GF-D8 (cell line): ENCODE measurements at places on chromosomes 11 and 22.

- DNase-seq, result peak; percentile 63
Observed at GRCh38 chr11:819943-820649, 1.4 kb downstream of the PNPLA2 start.

GRCh38 chr11:112019066-112019465 lies 6.1 kb upstream of the DLAT start:
- no peak for DNase-seq

- DNase-seq, result no peak
Observed at GRCh38 chr11:124672536-124673215, 863 bp downstream of the SIAE start.

DNA sequence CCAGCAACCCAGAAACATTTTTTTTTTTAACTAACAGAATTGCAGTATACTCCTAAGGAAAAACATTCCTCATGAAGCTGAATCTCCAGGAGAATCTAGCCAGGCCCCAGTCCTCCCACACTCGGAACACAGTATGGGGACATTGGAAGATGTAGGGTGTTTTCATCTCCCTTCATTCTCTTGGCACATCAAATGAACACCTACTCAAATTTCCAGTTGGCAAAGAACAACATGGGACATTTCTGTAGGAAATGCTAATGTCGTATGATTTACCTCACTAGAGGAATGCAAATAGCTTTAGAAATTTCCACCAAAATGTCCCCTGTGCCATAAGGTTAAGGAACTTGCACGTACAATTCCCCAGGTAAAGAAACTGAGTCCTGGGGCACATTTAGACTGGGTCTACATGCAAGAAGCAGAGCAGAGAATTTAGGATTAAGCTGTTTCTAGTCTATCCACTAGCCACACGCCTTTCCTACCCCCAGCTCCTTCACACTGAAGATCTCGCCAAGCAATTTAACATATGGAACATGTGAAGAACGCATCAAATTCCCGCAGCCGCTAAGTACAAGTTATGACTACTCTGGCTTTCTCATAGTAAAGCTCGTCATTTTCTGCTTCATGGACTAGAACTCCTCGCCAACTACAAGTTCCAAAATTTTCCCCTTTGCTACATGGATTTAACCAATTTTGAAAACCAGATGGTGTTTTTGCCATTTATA lies 2.9 kb upstream of the CADM1 start:
- no peak for DNase-seq

DNA sequence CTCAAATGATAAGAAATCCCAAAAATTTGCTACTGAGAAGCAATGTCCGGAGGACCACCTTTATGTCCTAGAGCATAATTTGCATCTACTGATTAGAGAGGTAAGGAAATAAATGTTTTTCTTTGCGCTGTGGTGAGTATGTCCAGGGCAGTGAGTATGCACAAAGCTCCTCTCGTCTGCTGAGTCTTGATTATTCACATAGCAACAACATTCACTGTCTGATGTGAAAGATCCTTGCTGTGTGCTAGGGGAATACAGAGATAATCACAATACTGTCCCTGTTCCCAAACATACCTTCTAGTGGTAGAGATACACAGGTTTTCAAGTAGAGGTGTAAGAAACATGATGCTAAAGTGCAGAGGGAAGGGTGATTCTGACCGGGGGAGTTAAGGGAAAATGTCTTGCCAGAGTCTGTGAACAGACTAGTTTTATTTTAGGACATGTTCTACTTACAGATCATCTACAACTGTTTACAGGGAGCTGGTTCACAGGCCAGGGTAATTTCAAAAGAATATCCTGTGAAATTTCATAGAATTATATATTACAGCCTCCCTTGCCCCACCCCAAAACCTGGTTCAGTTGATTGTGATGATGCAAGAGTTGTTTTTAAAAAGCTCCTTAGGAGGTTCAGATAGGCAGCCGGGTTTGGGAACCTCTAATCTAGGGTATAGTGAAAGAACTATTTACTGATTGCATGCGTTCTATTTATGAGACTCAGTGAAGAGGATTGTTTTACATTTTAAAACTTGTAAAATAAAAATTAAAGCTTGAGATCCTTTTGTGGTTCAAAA lies 12.6 kb downstream of the MED17 start:
- DNase-seq, result no peak

DNA sequence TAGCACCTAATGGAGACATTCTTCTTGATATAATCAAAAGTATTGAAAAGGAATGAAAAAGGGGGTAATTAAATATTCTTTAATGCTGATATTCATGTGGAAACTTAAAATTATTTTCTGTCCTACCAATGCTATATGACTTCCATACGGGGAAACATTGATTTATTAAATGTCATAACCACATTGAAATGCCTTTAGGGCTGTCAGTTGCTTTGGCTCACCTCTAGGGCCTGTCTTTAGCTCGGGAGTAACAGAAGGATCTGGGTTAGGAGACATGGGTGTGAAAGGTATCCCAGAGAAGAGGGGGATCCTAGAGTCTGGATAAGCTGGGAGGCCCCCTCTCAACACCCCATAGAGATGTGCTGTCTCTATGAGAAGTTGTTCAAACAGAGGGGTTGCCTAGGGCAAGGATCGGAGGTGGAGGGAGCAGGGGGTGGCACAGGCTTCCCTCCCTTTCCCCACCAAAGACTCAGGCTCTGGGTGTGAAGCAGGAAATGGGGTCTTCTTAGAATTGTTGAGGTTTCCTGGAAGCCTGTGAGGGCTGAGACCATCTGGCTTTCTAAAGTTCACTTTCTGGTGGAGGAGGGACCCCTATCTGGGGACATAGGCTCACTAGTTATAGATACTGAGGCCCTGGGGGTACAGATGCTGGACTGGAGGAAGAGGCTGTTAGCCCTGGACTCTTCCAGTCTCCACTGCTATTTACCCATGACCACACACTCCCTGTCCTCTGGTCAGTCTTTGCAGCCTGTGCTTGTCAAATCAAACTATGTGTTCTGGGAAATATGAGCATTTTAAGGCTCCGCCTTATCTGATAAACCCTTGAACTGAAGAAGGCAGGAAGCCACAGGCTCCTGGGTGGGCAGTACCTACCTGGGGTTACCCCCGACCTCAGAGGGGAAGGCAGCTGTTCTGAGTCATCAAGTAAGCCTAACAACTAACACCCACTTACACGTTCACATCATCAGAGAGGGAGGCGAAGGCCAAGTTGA lies 55.8 kb upstream of the RRAS2 start:
- no peak for DNase-seq

DNA sequence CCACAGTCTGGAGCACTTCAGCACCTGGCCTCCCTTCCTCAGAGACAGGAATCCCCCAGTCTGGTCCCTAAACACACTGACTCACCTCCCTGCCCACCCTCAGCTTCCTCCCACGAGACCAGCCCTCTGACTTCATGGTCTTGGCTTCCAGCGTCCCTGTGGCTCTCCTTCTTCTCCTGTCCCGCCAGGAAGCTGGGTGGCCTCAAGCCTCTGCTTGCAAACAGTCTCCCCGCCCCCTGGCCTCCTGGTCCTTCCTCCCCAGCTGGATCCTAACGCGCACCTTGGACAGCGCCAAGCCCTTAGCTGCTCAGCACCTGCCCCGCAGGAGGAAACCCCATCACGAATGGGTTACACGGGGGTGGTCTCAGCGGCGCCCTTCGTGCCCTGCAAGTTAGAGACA lies 4.5 kb downstream of the NCF4 start:
- no peak for DNase-seq

GRCh38 chr11:121023848-121024751 lies at the start of gene TBCEL:
TSS of gene TBCEL (plus strand) at chr11:121024102. CDS start at chr11:121045691, 21,589 bp downstream.
- DNase-seq, result peak; percentile 79

DNA sequence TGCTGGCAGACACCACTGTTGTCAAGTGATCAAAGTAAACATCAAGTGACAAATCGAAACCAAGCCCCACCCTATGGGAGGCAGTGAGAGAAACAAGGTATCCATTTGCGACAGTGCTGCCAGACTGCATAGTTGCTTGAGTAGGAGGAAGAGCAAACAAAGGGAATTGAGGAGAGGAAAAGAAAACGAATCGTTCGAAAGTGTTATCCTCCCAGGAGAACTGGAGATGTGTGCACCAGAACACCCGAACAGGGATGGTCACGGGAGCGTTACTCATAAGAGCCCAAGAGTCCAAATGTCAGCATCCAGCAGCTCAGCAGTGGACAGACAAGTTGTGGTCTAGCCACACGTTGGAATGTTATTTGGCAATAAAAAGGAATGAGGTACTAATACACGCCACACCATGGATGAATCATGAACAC lies 58.4 kb upstream of the NUP50 start:
- DNase-seq, result no peak

DNA sequence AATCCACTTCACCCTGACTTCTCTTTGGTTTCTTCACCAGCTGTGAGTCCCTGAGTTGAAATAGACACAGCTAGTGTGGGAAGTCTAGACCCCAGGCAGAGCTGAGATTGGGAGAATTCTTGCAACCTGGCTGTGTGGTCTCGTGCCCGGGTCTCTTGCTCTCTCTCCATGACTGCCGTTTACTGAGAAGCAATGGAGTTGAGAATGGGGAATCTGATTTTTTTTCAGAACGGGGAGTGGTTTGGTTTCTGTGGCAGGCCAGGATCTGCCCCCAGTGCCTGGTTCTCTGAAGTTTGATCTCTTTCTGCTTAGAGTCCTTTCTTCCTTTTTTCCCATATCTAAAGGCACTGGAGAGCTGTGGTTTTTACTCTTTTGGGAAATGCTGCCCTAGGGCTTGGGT lies 1.5 kb downstream of the SIDT2 start:
- peak; percentile 75 for DNase-seq

GRCh38 chr11:129608711-129609110 lies 206.9 kb upstream of the TMEM45B start:
- no peak for DNase-seq

- DNase-seq, result no peak
Observed at GRCh38 chr11:43819926-43820325, 60.7 kb upstream of the ALKBH3 start.

DNA sequence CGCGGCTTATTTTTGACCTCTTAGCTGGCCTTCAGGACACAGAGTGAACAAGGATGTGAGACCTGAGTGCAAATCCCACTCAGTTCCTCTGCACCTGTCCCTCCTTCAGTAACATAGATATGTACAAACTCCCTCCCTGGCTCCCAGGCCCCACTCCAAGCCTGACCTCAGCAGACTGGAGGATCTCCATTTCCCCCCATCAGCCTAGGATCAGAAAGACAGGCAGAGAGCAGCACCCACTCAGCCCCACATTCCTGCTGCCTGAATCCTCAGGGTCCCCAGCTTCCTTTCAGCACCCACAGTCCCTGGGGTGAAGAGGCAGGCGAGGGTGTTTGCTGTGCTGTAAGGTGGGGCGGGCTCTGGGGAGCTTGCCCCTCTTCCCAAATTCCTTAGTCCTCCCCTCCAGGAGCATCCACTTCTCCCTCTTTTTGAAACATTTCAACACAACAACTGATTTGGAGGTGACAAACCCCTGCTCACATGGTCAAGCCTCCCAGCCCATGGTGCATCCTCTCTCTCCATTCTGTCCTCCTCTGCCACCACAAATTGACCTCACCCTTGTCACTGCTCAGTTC lies 151.1 kb downstream of the FEZ1 start:
- DNase-seq, result no peak

DNA sequence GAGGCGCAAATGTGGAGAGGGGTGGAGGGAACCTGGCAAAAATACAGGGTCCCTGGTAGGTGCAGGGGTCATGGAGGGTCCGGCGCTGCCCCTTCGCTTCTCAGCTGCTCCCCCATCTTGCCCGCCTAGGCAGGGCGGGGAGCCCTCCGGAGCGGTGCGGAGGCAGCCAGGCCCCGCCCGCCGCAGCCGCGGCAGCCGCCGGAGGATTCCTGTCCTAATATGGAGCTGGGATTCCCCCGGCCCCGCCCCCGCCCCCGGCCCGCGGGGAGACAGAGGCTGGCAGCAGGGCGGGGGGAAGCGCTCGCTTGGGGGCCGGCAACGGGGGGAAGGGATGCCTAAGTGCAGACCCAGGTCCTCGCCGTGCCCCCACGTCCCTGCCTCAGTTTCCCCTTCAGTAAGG lies 1.0 kb upstream of the NPAS4 start:
- DNase-seq, result no peak

- no peak for DNase-seq
Observed at GRCh38 chr11:64285885-64286800, 495 bp downstream of the GPR137 start.

DNA sequence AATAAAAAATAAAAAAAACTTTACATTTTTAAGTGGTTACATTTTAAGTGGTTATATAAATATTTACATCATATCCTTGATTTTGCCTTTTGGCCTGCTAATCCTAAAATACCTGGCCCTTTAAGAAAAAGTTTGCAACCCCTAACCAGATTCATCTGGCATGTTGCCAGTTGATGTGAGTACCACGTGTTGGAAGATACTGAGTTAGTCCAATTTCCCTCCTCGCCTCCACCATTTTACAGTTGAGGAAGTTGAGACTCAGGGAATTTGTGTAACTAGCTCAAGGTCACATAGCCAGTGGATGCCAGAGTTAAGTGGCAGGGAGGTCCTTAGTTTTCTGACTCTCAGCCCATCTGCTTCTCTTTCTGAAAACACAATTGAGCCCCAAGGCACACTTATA lies 5.1 kb downstream of the ELF5 start:
- DNase-seq, result no peak

GRCh38 chr11:125404811-125405790 lies 91.0 kb downstream of the FEZ1 start:
- DNase-seq, result no peak

- DNase-seq, result no peak
Observed at GRCh38 chr22:38684895-38685294, 3.1 kb downstream of the TOMM22 start.

DNA sequence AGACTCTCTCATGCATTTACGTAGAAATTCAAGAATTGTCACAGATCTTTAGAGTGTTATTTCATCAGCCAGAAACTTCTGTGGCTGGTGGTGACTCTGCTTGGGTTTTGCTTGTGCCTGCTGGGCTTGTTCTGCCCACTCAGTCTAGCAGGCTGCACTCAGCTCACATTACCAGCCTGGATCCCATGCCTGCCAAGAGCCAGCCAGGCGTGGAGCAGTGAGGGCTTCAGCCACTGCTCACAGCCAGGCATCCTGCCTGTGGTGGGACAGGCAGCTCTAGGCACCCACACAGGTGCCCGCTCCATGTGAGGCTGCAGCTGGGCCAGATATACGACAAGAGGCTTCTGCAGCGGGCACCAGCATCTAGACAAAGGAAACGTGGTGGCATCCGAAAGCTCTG lies 1213.3 kb upstream of the RAG2 start:
- DNase-seq, result no peak

- peak; percentile 3 for DNase-seq
Observed at GRCh38 chr22:42820045-42820763, 36.9 kb downstream of the ARFGAP3 start.

- DNase-seq, result peak; percentile 89
Observed at GRCh38 chr22:46602025-46602424, 18.2 kb upstream of the GRAMD4 start.

GRCh38 chr22:21447694-21448402 lies 19.3 kb upstream of the TMEM191C start:
- no peak for DNase-seq

DNA sequence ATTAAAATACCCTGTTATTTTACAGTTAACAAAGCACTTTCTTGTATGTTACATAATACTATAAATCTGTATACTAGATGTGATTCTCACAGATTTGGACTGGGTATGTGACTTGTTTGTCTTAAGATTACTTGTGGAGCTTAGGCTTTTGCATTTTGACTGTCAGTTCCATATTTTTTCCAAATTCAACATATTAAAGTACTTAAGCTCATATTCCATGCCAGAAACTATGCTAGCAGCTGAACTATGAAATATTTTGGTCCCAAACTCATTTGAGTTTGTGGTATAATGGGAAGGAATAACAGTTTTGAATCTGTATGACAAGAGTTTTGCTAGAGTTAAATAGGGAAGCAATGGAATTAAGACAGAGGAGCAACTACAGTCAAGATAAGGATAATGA lies 841.4 kb downstream of the JRKL start:
- DNase-seq, result no peak
